ENCODE measurements at places on chromosomes 4 and X.

GRCh38 chrX:3124031-3124430 is 82.8 kb downstream of the ARSF start:
- DNase-seq, result no peak

GRCh38 chr4:5018603-5019002 is 655 bp downstream of the CYTL1 start:
- DNase-seq, result no peak

- no peak for DNase-seq
Measured at GRCh38 chrX:45320191-45320590, 119.5 kb upstream of the DIPK2B start.

DNA sequence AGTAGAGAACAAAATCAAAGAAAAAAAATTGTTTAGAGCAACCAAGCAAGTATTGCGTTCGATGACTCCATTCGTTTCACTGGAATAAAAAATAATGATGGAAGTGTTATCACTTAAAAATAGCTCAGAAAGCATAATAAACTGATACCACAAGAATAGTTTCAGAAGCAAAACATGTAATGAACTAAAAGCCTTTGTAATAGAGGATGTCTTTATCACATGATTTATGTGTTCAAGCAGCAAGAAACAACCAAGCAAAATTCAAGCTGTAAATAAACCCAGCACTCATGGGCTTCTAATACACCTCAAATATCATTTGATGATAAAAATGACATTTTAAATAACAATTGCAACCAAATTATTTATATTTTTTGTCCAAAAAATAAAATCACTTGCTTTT is 192.2 kb downstream of the NDST4 start:
- no peak for DNase-seq

DNA sequence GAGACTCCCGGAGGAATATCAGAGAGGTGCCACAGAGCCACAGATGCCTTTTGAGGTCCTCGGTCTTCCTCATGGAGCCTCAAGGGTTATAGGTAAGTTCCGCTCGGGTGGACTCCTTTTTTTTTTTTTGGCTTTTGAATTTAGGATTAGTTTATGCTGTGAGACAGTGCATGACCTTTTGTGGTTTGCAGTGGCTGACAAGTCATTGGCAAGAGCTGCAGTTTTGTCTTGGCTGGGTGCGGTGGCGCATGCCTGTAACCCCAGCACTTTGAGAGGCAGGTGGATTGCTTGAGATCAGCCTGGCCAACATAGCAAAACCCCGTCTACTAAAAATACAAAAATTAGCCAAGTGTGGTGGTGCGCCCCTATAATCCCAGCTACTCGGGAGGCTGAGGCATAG is 4.5 kb upstream of the GRSF1 start:
- no peak for DNase-seq

DNA sequence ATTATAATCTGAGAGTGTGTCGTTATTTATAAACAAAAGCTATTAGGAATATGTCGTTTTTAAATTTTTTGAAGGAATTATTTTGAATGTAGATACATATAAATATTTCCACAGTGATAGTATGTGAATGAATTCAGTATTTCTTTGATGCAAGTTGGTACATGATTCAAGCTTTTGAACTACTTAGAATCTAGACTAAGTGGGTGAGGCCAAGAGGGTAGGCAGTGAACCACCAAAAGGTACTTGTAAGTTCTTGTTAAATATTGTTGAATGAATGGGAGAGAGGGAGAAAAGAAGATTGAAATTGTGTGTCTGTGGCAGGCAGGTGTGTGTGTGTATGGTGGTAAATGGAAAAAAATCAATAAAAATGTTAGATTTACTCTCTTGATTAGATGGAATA is 69.6 kb downstream of the ARFIP1 start:
- DNase-seq, result no peak

DNA sequence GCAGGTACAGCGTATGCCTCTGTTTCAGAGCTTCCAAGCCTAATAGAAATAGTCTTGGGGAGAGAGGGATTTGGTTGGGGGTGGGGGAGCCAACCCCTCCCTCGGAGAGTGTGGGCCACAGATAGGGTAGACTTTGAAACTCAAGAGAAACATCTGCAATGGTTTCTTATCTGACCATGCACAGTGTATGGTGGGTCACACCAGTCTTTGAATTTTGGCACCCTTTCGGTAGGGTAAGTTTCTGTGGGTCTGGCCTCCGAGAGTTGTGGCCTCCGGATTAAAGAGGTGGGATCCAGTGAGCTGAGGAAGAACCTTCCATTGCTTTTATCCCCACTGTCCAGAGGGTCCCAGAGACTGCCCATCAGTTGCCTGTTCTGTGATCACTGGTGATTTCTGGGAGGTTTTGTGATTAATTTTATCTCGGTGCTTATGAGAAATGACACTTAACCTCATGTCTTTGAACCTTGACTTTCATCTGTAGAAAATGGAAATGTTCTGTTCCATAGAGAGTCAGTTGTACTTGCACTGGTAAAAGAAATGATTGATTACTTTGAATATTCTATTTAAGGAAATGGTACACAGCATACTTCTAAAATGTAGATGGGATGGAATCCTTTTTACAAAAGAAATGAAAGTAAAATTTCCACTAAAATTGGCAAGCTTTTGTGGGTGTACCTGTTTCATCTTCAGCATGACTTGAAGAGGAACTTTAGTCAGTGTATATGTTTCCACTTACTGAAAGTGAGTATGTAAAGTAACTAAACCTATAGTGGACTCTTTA is 62.7 kb downstream of the TMEM131L start:
- DNase-seq, result no peak

GRCh38 chr4:89306486-89307177 is 968 bp downstream of the GPRIN3 start:
- DNase-seq, result no peak

DNA sequence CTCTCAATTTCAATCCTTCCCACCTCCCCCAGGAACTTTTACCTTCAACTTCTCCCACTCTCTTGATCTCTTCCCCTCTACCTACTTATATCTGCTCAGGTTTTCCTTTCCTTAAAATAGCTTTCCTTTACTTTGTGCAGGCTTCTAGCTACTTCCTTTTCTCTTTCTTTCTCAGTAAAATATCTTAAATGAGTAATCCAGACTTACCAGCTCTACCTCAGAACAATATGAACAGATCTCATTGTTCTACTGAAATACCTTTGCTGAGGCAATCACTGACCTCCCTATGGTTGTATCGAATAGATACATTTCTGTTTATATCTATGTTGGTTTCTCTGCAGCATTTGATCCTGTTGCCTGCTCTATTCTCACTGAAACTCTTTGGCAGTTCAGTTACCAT is 86.7 kb upstream of the WDR44 start:
- DNase-seq, result no peak

- no peak for DNase-seq
Measured at GRCh38 chr4:18130256-18130655, 108.7 kb upstream of the LCORL start.

- DNase-seq, result no peak
Measured at GRCh38 chr4:73841243-73841925, 4.9 kb downstream of the CXCL6 start.

- DNase-seq, result no peak
Measured at GRCh38 chr4:99079625-99080295, 8.8 kb downstream of the ADH5 start.

- DNase-seq, result no peak
Measured at GRCh38 chr4:188428935-188429334, 289.7 kb downstream of the TRIML1 start.

GRCh38 chrX:133771086-133771646 is 214.2 kb downstream of the GPC3 start:
- DNase-seq, result no peak

GRCh38 chrX:23952984-23953907 is 45.4 kb downstream of the CXorf58 start:
- no peak for DNase-seq

DNA sequence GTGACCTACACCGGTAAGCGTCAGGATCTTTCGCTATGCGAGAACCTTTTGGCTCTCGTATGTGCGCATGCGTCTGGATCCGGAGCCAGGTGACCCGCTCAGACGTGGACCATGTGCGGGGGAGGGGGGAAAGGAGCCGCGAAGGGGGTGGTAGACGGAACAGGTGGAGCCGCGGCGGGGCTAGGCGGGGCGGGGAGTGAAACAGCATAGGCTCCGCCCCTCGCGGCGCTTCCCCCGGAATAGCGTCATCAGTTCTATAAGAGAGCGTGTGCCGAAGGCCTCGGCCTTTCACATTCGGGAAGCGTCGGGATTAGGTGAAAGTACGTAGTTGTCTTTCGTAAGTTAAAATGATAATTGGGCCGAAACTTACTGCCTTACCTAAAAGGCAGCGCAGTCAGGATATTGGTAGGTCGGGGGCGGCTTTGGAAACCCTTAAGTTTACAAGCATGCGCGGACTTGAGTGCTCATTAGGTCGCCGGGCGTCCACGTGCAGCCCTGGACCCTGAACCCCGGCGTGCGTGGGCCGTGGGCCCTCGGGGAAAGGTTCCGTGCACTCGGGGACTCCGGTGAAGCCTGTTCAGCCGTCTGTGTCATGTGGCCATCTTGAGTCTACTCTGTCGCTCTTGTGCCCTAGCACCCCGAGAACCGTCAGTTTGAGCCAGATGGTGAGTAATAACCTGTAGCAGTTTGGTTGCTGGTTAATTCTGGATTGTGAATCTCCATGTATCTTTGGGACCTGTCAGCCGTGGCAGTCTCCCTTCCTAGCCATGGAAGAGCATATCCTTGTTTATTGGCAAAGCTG is 74.1 kb downstream of the PRSS12 start:
- peak; percentile 93 for DNase-seq

- no peak for DNase-seq
Measured at GRCh38 chrX:49231333-49232000, 1.7 kb downstream of the CACNA1F start.

DNA sequence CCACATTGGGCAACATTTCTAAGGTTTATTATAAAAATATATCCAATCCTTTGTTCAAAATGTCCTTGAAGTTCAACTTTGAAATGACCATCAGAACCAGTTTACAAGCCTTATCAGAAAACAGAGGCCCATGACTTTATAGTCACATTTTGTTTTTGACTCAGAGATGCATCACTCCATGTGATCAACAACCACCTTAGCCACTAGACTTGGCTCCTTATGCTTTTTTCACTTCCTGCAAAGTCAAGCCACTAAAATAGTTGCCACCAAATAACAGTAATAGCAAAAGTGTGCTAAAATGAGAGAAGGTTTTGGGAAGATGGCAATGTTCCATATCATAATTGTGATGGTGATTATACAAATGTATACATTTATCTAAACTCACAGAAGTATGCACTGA is 181.7 kb downstream of the MAML3 start:
- DNase-seq, result no peak

DNA sequence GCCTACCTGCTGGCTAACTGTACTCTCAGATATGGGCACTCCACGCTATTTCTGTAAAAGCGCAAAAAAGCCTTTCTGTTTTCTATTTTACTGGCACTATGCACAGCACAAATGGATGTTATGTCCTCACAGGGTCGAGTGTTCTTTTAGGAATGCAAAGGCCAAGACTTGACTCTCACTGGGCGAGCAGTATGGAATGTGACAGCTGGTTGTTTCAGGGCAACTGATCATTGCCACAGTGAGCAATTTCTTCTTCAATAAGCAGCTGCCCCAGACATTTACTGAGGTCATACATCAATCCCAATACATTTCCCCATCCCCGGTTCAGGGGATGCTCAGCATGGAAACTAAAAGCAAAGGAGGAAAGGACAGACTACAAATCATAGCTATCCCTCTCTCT is 58.2 kb downstream of the PDE5A start:
- DNase-seq, result no peak

GRCh38 chr4:70936200-70936787 is 34.1 kb downstream of the MOB1B start:
- no peak for DNase-seq

DNA sequence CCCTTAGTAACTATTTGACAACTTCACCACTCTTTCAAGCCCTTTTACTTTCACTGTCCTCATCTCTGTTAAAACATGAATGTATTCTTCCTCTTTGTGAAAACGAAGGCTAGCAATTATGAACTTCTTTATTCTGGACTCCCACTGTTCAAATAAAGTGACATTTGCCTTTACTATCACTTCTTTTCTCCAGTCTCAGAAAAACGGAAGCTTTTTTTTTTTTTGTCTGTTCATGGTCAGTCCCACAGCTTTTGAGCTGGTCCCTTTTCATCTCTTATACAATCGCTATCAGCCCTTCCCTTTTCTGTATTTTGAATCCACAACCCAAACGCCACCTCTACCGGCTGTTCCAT is 327.7 kb downstream of the DKK2 start:
- DNase-seq, result no peak

DNA sequence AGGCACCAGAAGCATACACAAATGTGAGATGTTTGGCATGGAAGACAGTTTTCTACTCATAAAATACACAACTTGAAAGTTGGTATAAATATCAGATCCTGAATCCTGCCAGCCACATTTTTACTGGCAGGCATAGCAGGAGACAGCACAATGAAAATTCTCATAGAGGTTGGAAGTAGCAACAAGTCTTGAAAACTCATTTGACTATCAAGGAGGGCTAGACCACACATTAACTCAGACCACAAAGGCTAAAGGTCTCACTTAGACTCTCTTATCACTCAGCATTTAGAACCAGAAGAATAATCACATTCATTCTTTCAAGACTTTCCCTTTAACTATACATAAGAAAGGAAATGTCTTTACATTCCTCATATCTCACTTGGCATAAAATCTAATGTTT is 56.5 kb downstream of the SORBS2 start:
- DNase-seq, result no peak

DNA sequence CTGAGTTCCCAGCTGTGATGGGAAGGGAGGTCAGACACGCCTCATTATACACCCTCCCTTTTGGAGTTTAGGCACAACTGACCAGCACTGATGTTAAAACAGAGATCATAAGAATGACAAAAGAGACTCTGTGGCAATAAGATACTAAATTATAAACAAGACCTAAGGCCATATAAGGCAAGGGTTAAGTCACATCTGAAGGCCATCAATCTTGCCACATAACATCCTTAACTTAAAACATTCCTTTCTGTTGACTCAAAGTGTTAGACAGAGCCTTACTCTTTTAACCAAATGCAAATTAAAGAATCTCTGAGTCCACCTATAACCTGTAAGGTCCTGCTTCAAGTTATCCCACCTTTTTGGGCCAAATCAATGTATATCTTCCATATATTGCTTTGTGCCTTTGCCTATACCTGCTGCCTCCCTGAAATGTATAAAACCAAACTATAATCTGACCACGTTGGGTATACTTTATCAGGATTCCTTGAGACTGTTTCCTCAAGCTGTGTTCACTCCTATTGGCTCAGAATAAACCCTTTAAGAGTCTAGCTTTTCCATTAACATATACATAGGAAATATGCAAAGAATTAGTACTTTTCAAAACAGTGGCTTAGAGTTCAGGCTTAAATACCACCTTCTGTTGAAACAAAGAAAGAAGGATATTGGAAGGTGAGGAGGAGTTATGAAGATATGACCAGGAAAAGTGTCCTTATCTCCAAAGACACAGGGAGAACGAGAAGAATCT is 214.4 kb upstream of the PPP1R2C start:
- no peak for DNase-seq

DNA sequence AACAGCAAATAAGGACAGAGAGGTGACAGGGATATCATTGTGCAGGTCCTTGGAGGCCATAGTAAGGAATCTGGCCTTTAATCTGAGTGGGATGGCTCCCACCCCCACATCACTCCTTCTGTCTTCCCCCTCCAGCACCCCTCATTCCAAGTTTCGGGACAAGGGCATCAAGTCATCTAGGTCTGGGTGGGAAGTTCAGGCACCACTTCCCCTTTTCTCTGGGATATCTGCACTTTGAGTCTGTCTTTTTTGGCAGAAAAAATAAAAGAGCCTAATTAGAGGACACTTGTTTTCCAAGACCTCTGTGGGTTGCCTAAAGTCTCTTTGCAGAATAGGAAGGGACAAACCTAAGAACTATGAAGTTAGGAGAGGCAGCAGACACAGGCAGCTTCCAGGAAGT is 60.1 kb downstream of the FUNDC1 start:
- DNase-seq, result no peak

GRCh38 chr4:61201561-61201960 is 1.4 kb downstream of the ADGRL3 start:
- DNase-seq, result no peak

Data from stimulated activated CD8-positive, alpha-beta memory T cell treated with anti-CD3 and anti-CD28 coated beads, Interleukin-15, amount 100 ng/mL, for 1 hour (primary cell).